Stimulated activated CD4-positive, alpha-beta T cell treated with anti-CD3 and anti-CD28 coated beads, TNF-alpha, amount 100 ng/mL, for 48 hours (primary cell): ENCODE measurements at places on chromosomes 1 and 21.

DNA sequence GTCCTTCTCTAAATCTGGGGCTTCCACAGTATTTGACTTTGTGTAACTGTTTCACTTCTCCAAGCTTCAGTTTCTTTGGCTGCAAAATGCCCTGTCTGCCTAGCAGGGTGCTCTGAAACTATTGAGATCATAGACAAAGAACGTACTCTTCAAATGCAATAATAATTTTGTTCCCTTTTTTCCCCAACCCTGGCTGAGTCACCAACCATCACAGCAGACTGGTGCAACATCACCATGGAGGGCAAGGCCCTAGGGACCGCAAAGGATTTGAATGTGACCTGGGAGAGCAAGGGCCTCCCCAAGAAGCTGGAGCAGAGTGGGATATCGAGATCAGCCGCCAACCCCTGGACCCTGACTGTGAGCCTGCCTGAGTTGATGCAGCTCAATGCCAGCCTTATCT is 115.0 kb downstream of the FCRL5 start:
- DNase-seq = no peak

GRCh38 chr1:178689769-178690168 is 35.3 kb upstream of the RALGPS2 start:
- DNase-seq = no peak

DNA sequence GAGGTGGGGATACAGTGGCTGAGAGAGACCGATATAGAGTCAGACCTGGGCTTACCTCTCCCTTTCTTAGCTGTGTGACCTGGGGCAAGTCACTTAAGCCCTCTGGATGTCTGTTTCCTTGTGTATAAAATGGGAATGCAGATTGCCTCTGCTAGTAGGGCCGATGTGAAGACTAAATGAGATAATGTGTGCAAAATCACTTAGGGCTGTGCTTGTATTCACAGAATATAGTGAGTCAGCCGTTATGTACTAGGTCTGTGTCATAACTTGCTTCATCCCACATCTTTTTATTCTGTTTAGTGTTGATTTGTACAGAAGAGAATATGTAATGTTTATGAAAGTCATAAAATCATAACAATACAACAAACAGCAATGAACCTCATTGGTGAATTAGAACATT is 56.0 kb downstream of the PTPRU start:
- DNase-seq = no peak

- no peak for DNase-seq
These were observed 5.7 kb downstream of the TSSK3 start for GRCh38 chr1:32367912-32368635.

DNA sequence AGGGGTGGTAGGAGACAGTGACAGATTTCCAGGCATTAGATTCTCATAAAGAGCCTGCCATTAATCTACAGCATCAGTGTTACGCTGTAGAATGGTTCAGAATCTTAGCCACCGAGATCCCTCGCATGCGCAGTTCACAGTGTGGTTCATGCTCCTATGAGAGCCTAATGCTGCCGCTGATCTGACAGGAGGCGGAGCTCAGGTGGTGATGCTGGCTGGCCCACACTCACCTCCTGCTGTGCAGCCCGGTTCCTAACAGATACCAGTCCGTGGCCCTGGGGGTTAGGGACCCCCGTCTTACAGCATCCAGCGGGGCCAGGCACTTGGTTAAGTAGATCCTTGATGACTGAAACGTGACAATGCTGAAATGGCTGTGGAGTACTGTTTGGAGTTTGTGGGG is 163.6 kb upstream of the C1orf21 start:
- DNase-seq = no peak

DNA sequence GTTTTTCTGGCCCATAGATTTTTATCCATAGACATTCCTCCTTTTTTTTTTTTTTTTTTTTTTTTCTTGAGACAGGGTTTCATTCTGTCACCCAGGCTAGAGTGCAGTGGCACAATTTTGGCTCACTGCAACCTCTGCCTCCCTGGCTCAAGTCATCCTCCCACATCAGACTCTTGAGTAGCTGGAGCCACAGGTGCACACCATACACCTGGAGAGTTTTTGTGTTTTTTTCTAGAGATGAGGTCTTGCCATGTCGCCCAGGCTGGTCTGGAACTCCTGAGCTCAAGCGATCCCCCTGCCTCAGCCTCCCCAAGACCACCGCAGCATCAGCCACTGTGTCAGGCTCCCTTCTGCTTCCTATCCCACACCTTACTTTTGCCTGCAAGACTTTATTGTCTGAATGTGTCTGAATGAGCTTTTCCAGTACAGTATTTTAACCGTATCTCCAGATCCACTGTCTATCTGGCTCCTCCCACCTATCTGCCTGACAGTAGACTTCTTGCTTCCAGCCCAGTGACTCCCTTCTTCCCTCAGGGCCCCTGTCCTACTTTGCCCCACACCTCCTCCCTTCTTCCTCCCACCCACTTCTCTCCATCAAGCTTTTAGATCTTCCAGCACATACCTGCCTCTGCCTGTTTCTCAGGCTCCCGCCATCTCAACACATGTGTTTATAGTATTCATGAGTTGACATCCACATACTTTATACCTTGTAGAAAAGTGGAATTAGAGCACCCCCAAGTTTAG is 6.1 kb downstream of the C1orf21 start:
- no peak for DNase-seq

- DNase-seq = no peak
These were observed 57.5 kb downstream of the DIPK1A start for GRCh38 chr1:92903765-92904164.

DNA sequence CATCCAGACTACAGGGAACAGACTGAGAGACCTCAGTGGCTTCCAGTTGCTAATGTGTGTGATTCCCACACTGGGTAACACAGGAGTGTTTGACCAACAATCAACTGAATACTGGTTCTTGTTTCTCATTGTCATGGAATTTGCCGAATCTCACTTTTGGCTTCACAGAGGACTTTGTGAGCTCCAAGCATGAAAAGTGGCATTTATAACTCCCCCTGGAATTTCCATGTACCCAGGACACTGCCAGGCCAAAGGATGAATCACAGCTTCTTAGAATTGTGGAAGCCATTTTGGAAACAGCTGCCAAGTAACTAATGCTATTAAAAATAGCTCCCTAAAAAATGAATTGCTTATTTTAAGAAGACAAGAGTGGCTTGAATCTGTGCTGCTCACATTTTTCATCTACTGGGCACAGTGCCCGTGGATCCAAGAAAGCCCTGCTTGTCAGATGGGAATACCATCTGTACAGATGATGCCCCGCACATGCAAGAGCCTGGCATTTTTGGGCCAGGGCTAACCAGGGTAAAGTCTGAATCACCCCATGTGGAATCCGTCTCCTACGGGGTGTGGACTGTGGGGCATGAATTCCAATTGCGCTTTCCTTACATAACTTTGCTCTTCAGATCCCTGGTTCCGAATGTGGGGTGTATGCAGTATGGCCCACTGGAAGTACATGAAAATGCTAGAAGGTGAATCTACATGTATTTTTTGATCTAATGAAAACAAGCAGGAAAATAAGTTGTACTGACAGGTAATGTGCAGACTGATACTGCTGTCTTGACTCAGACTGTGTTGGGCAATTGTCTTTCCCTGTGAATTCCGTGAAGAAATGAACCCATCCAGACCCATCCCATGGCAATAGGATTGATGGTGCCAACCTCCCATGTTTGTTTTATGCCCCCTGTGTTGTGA is 487.3 kb downstream of the SIPA1L2 start:
- DNase-seq = no peak

- no peak for DNase-seq
These were observed 69.8 kb downstream of the MPZL1 start for GRCh38 chr1:167791281-167792187.

GRCh38 chr1:199878823-199879222 is 148.7 kb upstream of the NR5A2 start:
- DNase-seq = no peak

GRCh38 chr1:79457562-79458224 is 451.2 kb upstream of the ADGRL4 start:
- no peak for DNase-seq

GRCh38 chr1:60942896-60943638 is 139.3 kb upstream of the NFIA start:
- DNase-seq = no peak

DNA sequence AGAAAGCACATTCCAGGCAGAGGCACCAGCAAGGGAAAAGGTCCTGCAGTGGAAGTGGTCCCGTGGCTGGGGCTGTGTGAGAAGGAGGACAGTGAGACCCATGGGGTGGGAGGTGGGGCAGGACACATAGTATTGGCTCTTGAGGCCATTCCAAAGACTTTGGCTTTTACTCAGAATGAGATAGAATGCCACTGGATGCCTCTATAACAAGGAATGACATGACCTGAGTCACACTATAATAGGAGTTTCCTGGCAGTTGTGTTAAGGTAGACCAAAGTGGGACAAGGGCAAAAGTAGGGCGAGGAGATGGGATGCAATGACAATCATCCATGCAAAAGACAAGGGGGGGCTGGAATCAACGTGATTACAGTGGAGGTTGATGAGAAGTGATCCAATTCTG is 24.7 kb upstream of the LAMC2 start:
- DNase-seq = no peak

- peak; percentile 43 for DNase-seq
These were observed 7.6 kb upstream of the NPL start for GRCh38 chr1:182781841-182782586.

DNA sequence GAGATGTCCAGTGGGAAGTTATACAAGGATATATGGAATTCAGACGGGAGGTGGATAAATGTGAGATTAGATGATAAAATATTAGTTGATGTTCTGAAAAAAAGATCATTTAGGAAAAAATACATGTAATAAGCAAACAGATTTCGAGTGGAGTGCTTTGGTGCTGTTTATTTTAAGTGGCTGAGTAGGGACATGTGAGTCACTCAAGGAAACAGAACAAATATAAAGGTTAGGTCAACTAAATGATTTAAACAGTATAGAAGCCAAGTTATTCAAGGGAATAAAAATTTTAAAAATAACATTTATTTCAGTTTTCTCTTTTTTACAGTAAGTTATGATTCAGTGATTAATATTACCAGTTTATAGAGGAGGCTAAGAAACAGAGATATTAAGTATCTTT is 1046.7 kb upstream of the B3GALT2 start:
- no peak for DNase-seq

DNA sequence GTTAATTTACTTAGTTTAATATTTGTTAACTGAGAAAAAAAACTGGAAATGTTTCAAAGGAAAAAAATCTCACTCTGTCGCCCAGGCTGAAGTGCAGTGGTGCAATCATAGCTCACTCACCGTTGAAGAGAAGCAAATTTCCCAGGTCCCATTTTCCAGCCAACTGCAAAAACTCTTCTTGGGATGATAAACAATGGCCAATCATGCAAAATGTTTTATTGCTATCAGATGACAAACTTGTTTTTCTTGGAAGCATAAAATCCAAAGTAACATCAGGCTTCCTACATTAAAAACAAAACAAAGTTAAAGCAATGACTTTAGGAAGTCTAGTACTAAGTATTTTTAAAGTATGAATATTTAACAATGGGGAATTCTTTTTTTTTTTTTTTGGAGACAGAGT is 84.9 kb downstream of the LYST start:
- DNase-seq = no peak

- DNase-seq = no peak
These were observed 82.2 kb upstream of the ABCD3 start for GRCh38 chr1:94335950-94336349.

GRCh38 chr1:43981135-43981491 is 2.1 kb downstream of the B4GALT2 start:
- DNase-seq = no peak
